ENCODE measurements at places on chromosomes 16 and 17.

DNA sequence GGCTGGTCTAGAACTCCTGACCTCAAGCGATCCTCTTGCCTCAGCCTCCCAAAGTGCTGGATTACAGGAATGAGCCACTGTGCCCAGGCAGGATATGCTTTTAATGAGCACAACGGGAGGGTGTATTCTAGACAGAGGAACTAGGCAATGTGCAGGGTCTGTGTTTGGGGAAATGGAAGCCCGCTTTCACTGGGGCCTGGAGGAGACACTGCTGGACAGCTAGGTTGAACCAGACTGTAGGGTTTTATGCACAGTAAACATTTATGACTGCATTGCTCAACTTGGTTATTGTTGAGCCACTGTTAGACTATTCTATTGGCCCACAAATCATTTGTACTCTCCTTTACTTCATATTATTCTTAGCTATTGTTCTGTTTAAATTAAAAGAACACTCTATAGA, 10.2 kb upstream of the SIAH1 start:
- no peak for DNase-seq

DNA sequence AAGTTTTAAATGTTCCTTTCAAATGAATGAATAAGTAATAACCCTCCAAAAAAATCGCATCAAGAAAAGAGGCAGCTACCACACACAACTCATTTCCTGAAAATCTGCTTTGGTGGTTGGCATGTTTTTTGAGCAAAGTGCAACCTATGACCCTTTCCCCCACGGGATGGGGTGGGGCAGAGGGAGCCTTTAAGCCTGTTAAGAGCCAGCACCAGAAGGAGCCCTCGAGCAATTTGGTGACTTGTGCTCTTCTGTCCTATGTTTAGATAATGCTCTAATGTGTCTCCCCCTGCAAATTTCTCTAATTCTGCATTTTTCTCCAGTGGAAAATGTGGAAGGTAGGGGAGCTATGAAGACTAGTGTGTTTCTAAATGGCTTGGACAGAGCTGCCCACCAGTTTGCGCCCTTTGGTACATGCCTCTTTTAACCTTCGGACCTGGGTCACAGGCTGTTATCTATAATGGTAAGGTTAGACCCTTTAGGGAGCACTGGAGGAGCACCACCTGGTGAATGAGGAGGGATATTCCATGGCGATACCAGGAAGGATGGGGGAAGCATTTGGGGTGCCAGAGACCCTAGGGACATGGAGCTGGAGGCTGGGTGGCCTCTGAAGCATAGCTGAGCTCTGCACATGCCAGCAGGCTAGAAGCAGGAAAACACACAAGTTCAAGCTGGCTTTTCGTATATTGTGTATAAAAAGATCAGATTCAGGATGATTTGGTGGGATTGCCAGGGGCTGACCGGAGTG, 1.6 kb downstream of the PYCARD start:
- DNase-seq = no peak

- DNase-seq = no peak
Measured at GRCh38 chr17:9818760-9819159, 3.1 kb downstream of the GSG1L2 start.

DNA sequence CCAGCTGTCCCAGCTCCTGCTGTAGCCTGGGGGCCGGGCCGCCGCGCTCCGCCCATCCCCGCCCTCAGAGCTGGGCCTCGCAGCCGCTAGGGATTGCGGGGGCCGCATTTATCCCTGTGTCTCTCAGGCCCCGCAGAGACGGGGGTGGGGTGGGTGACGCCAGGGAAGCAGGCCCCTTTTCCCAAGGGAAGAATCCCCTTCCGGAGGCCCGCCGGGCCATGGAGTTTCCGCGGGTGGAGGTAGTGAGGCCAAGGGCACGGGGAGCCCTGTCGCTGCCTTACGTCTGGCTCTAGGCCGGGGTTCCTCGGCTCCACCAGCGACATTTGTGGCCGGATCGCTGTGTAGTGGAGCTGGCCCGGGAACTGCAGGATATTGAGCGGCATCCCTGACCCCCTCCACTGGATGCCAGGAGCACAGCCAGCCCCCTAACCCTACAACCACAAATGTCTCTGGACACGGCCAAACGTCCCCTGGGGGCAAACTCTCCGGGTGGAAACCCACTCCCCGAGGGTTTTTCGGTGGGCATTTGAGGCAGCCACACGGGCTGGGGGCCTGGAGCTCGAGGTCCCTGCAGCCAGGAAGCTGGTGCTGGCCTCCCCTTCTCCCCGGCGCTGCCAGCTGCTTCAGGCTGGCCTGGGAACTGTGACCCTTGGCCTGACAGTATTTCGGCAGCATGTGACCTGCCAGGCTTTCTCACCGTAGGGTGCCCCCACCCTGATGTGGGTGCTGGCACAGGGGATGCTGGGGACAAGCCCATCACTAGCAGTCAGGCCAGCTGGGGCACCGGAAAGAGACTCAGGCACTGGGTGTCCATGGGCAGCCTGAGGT, 12.0 kb upstream of the CD300A start:
- DNase-seq = no peak

- DNase-seq = no peak
Measured at GRCh38 chr17:7647018-7647417, 3.7 kb upstream of the ATP1B2 start.

All from activated gamma-delta T cell (primary cell).